CD4-positive, alpha-beta T cell (primary cell): ENCODE measurements at places on chromosomes 3 and 15.

DNA sequence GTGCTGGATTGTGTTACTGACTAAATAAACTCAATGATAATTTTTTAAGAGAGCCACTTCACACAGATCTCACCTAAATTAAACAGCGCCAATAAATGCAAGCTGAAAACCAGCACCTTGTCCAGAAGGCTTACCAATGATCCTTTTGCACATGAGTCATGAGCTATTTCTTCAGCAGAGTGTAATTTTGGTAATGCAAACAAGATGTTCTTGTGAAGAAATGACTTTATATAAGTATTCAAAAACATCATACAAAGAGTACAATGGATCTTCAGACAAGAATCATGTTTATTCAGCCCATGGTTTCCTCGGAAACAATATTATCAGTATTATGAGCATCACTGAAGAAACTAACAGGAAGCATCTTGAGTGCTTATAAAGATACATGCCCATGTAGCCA is 263.8 kb upstream of the UBE2E2 start:
- DNase-seq = no peak

DNA sequence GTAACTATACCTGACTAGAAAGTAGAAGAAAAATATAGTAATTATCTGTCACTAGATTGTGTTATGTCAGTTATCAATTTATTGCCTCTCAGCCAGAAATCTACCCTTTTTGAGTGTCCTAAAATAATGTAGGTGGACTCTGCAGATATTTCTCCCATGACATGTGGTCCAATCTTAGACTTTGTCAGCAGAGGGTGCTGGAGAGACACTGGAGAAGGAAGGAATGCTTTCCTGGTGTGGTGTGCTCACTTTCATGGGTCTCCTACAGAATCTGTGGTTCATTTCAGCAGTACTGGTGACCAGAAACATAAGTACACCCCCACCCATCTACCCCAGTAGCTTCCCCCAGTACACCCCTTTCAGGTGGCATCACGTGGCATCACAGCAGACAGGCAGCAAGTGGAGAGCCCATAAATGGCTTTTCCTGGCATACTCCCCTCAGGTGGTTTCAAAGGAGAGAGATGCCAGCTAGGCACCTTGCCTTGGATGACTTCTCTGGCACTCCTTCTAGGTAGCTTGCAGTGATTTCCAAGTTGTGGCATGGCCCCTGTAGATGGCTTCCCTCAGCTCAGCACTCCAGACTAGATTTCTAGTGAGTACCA is 114.7 kb downstream of the GADL1 start:
- peak; percentile 11 for DNase-seq

GRCh38 chr15:69861331-69862171 is 236.2 kb downstream of the TLE3 start:
- DNase-seq = no peak

DNA sequence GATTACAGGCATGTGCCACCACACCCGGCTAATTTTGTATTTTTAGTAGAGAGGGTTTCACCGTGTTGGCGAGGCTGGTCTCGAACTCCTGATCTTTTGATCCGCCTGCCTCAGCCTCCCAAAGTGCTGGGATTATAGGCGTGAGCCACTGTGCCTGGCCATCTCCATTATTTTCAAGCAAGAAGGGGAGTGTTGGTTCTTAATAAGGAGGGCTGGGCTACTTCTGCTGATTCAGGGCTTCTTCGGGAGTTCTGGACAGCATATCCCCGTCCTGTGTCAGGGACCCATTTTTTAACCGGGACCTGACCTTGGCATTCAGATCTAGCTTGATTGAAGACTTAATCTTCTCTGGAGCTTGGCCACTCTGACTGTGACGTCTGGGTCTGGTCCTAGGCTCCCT is 74.1 kb upstream of the SYN2 start:
- DNase-seq = no peak

- no peak for DNase-seq
Observed at GRCh38 chr15:95958382-95958781, 372.1 kb upstream of the NR2F2 start.

DNA sequence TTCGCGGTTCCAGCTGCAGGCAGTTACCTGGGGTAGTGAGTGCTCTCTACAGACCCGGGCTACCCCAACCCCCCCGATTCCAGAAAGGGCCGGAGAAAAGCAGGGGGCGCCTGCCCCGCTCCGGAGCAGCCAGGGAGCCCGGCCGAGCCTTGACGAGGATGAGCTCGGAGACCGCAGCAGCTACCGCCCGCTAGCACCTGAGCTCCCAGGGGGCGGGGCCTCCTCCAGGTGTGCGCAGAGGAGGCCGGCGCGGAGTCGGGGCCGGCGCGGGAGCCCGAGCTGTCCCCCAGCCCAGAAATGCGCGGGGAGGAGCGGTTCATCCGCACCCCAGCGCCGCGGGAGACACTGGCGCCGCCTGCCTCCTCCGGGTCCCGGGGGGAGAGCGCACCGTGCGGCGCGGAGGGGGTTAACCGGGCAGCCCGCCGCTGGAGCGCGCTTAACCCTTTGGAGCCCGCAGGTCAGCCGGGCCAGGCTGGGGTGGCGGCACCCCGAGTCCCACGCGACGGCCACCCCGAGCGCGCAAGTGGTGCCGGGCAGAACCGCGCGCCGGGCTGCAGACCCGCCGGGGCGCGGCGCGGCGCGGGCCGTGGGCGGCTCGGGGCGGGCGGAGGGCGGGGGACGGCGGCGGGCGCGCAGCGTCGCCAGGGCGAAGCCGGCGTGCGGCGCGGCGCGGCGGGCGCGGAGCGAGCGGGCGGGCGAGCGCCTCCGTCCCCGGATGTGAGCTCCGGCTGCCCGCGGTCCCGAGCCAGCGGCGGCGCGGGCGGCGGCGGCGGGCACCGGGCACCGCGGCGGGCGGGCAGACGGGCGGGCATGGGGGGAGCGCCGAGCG is at the start of gene CACNA1D:
CACNA1D (plus strand) TSS at position 649 of the 829 bp plus-strand sequence. CDS start 556 bp downstream, outside the sequence.
- DNase-seq = no peak

- DNase-seq = no peak
Observed at GRCh38 chr3:101994386-101994785, 145.1 kb downstream of the NFKBIZ start.

DNA sequence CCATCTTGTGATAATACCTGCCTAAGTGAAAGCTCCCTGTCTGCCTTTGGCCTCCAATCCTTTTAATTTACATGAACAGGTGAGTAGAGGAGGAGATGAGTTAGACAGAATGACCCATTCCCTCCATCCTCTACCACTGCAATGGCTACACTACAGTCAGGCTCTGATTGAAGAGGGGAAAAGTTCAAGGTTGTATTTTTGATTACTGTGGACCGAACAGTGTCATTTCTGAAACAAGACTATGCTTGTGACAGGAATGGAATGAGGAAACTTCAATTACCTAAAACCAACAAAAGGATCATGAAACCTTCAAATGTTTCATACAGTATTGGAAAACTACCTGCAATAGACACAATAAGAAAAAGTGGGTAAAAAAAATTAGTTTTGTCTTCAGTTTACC is 85.5 kb upstream of the GBE1 start:
- DNase-seq = no peak

- DNase-seq = no peak
Observed at GRCh38 chr3:100106094-100106493, 8.2 kb downstream of the FILIP1L start.

- no peak for DNase-seq
Observed at GRCh38 chr3:72628065-72628464, 220.2 kb downstream of the SHQ1 start.

DNA sequence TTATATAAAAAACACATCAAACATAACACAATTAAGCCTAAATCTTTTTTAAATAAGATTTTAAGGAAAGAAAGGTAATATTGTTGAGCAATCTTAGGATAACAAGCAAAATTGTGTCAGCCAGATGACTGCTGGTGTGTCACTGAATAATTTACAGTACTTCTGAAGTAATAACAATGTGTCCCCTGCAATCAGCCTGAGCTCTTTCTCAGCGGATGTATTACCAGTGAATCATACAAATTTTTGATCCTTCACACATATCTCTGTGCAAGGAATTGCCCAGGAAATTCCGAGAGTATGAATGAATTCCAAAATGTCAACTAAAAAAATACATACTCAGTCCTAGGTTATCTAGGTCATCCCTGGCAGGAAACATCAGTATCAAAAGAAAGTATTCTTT is 76.6 kb upstream of the PTX3 start:
- no peak for DNase-seq

GRCh38 chr15:72840114-72840513 is 56.6 kb upstream of the ADPGK start:
- DNase-seq = no peak

DNA sequence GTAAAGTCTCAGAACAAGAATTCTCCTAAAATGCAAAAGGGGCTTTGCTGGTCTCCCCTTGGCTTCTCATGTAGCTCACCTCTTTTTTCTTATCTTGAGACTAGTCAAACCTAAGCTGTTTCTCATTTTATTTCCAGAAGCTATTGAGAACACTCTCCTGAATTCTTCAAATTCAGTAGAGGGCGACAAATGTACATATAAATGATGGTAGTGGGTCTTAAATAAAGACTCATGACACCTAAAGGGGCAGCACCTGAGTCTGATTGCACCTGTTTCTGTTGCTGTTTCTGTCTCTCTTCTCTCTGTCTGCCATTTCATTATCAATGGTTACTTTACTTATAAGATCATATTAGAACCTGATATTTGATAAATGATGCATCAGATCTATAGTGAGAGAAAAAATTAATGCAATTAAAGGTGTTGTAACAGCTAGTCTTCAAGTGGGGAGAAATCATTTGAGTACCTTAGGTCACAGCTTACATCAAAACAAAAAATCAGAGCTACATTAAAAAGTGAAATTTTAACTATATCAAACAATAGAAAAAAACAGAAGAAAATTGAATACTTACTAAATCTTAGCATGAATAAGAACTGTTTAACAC is 7.0 kb downstream of the ADIPOQ start:
- no peak for DNase-seq

DNA sequence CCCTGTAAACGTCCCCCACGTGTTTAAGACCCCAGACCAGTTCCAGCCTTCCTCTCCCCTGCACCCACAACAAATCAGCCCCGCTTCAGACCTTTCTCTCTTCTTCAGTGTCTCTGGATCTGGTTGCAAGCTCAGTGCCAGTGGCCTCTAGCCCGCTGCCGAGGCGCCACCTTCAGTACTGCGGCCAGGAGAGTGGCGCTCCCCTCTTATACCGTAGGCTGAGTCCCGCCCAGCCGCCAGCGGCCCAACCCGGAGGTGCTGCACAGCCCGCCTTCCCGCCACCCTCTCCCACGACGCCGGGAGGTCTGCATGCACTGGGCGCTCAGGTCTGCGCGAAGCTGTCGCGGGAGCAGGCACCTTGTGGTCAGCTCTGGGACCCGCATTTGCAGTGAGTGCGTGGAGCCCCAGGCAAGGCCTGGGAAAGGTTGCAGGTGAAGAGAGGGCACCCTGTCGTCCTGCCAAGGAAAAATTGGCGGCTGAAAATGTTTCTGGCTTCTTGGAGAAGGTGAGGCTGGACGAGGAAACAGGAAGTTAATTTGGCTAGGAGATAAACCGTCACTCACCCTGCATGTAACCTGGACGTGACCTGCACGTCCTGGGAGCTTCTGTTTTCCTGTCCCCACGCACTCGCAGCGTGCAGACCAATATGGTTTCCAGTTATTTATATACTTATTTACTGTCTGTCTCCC is at the start of gene C2CD4B:
C2CD4B (minus strand) TSS at position 182 of the 689 bp plus-strand sequence. CDS start 301 bp downstream, outside the sequence.
- no peak for DNase-seq

GRCh38 chr15:62416526-62416925 is 251.4 kb upstream of the C2CD4B start:
- DNase-seq = no peak

GRCh38 chr3:22907796-22908195 is 295.3 kb upstream of the UBE2E2 start:
- DNase-seq = no peak
